AG08395 (cell line): ENCODE measurements at places on chromosomes 4 and X.

- peak; percentile 59 for DNase-seq
Observed at GRCh38 chr4:141432000-141432712, 204.2 kb upstream of the IL15 start.

DNA sequence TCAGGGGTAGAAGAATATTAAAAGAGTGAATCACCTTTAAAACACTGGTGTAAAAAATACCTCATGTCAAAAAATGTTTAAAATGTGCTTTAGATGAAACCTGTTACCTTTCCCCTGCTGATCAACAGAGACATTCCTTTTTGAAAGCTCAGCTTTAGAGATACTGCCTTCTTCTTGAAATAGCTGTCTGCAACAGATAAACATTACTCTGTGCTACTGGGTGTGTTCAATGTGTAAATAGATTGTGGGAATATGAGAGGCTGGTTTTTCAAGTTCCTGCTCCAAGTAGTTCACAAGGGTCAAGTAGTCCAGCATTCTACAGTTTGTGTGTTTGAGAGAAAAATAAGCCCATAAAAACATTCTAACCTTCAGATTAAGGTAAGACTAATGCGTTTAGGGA, at the start of gene SYTL5:
TSS of gene SYTL5 (plus strand) at position 263 of the 400 bp plus-strand sequence. CDS start 27,337 bp downstream, outside the sequence.
- DNase-seq, result no peak

- DNase-seq, result no peak
Observed at GRCh38 chr4:128393101-128393704, 105.6 kb upstream of the PGRMC2 start.

DNA sequence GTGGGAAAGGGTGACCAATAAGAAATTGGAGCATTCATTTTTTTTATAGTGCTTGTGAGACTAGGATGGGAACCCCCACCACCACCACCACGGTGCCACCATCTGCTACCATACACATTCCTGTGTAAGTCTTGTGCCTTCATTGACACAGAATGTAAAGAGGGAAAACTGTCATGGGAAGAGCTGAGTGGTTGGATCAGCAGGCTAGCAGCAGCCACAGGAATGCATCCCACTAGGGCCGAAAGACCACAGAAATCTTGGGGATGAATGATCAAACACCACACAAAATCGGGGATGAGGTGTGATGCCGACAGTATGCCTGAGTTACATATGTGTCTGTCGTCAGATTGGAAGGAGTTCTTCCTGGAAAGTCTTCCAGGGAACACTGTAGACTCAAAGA, 69.2 kb downstream of the SRPX start:
- peak; percentile 20 for DNase-seq

DNA sequence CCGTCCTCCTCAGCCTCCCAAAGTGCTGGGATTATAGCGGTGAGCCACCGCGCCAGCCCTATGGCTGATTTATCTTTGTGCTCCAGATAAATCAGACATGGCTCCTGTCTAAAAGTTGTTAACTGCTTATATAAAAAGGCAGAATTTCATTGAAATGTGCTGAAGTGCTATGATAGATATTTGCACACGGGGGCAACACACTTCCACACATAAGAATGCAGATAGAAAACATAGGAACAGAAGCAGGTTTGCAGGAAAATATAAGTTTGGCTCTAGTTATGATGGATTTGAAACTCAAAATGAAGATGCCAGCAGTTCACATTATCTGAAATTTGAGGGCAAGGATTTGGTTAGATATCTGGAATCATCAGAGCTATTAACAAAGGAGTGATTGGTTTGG, 163.1 kb upstream of the SLITRK2 start:
- no peak for DNase-seq

- DNase-seq, result no peak
Observed at GRCh38 chr4:41213625-41214135, 662 bp downstream of the APBB2 start.

GRCh38 chr4:108512615-108513505, 107.5 kb upstream of the RPL34 start:
- DNase-seq, result peak; percentile 18

DNA sequence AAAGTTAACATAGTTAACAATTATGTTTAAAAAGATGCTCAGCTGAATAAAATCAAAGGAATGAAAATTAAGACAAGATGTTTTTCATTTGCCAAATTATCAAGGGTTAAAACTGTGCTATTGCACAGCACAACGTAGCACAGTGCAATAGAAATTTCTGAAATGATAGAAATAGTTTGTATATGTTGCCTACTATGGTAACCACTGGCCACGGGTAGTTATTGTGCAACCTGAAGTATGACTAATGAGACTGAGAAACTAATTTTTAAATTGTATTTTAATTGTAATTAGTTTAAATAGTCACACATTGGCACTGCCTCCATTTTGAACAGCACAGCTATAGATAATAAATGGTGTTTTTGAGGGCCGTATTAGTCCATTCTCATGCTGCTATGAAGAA, 343.1 kb upstream of the FAM241A start:
- peak; percentile 25 for DNase-seq

DNA sequence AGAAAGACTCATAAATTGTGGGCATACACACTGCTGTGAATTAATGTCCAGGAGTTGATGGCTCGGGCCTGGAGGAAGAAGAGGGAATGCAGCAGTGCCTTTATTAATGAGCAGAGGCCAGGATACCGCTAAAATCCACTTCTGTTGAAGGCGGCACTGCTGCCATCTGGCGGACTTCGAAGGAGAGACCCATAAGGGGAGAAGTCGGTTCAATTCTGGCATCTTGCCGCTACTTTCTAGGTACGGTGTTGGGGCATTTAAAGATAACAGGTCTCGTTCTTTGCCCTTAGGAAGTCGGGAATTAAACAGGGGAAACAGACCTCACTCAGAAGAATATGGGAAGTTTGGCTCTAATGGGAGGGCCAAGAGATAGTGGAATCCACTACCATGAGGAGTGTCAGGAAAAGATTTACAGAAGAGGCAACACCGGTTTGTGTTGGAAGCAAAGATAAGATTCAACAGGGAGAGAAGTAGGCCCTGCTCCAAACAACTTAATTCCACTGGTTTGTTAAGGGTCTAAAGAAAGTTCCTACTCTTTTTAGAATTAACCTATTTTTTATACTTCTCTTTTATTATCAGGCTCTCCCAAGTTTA, 133.6 kb upstream of the GIMD1 start:
- peak; percentile 10 for DNase-seq
